Posterior vena cava (tissue), 2 donors: ENCODE measurements at places on chromosomes 16 and 17. TPM values are rescaled to one million over a fixed set of nuclear protein-coding genes. Genes with fewer than 3 reads are reported as not detected.

DNA sequence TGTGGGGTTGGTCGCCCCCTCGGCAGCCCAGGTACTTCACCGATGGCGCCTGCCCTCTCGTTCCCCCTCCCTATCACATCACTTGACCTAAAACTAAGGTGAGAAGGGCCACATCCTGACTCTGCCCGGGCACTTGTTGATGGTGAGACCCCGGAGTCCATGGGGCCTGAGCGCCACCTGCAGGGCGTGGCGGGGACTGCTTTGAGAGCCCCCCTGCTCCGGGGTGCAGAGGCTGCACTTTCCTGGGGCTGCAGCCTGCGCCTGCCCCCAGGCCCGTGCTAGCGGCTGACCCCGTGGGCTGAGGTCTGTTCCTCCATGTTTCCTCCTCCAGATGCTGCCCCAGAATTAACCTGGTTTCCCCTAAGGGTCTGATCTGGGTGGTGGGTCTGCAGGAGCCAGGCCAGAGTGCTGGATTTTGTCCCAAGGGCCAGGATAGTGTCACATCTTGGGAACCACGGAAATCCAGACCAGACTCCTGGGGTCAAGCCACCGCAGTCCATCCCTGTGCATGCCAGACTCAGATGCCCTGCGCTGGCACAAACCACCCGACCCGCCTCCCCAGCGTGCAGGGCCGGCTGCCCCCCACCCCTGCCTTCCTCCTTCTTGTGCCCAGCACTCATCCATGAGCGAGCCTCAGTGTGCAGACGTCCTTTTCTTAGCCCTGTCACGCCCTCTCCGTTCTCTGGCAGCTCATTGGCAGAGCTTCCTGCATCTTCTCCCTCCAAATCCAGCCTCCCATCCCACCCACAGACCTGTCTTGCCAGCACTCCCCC lies 2.7 kb downstream of the NDUFAF8 start:
- DNase-seq: no peak

DNA sequence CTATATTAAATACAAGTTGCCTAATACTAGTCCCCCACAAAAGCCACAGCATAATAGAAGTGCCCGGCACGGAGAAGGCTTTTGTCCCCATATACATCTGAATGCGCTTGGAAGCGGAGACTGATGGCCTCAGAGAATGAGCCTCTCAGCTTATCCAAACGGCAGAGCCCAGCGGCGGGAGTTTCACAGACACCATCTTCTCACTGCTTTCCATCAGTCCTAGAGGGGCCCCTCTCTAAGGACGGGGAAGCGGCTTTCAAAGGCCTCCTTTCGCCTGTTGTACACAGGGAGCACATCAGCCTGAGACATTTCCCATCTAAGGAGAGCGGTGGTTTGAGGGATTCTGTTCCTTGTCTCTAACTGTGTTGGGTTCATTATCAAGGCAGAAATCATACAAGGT lies 16.9 kb downstream of the NXN start:
- DNase-seq: no peak

DNA sequence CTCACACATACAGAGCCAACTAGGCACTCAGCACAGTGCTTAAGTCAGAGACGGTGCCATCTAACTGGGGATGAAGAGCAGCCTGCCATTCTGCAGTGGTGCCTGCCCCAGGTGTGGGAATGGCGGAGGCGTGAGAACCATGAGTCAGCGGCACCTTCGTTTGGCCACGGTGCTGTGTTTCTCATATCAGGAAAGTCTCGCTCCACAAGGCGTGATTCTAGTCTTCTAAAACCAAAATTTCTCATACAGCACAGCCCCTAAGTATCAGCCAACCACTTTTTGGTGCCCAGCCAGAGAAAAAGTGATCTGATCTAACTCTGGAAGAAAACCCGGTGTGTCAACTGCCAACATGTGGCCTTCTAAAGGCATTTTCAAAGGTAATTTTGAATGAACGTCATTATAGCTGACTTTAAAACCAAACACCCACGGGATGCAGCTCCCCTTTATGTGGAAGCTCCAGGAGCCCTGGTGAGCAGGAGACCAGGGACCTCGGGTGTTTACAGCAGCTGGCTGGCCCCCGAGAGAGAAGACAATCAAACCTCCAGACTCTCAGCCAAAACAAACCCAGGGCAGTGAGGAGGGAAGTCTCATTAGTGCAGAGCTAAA lies 54.6 kb downstream of the ABCC12 start:
- no peak for DNase-seq

- no peak for DNase-seq
Observed at GRCh38 chr17:65433157-65433556, 128.3 kb downstream of the AXIN2 start.

- DNase-seq: no peak
Observed at GRCh38 chr17:82296511-82297279, 20.7 kb downstream of the CD7 start.

DNA sequence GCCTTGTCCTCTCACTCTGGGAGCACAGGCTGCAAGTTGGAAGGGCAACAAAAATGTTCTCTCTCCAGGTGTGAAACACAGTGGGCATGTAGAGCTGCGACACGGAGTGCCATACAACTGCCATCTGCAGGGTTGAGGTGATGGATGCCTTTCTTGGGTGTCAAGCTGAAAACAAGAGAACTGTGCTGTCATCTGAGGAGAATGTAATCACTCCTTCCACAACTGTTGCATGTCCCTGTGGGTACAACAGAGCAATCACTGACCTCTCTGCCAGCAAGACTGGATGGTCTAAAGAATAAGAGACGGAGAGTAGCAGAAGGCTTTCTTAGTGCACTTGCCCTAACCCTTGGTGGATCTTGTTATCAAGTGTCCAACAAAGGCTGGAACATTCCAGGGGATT lies 29.2 kb downstream of the SLFN11 start:
- DNase-seq: no peak

- DNase-seq: peak; percentile 94
Observed at GRCh38 chr17:78645421-78646295, 68.5 kb upstream of the DNAH17 start.

GRCh38 chr17:77933777-77934398 lies 24.6 kb upstream of the TNRC6C start:
- DNase-seq: no peak

The SLC5A10 gene
- not detected for total RNA-seq

The SLC16A6 gene
- total RNA-seq: 1.7 TPM

The TRIM72 gene
- 0.05 TPM for total RNA-seq

The TLCD1 gene
- total RNA-seq: 2.2 TPM

The C16orf95 gene
- 1.1 TPM for total RNA-seq

The TOP2A gene
- total RNA-seq: 2.2 TPM
